ENCODE measurements at places on chromosomes 1 and 21. TPM values are rescaled to one million over a fixed set of nuclear protein-coding genes. Genes with fewer than 3 reads are reported as not detected.

CHRNB2 gene
- not detected for total RNA-seq

DNA sequence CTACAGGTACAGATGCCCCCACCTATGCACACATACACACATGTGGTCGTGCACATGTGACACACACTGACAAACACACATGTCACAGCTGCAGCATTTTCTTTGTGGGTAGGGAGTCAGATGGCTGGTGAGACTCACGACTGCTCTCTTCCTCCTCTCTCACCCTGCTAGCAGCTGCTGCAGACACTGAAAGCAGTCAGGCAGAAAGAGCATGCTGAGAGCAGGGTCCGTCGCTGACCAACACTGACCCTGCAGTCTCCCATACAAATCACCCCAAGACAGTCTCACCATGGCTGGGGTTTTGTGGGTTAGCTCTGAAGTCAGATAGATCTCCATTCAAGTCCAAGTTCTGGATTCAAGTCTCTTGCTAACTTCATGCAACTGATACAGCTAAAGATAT is 188.3 kb downstream of the ASTN1 start:
- no peak for DNase-seq

GRCh38 chr1:155912056-155912536 is 947 bp upstream of the RIT1 start:
- no peak for DNase-seq

GRCh38 chr1:234533975-234534876 is 55.2 kb upstream of the TARBP1 start:
- no peak for DNase-seq

- DNase-seq = no peak
These were observed 258.5 kb downstream of the BACH1 start for GRCh38 chr21:29557200-29557599.

DNA sequence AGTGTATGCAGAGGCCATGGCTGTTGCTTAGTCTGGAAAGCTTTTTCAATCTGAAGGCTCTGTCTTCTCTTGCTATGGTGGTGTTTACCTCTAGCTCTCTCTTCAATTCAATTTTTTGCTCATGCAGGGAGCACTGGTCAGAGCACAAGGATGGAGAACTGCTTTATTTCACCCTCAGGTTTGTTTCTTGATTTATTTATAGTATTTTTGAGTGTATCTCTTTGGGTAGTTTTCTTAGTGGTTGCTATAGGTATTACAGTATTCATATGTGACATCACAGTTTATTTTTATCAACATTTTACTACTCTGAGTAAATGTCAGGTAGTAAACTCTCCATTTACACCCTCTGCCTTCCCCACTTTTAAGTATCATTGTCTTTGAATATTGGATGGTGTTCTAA is 147.9 kb downstream of the RASAL2 start:
- DNase-seq = no peak

- no peak for DNase-seq
These were observed at the start of gene TCEA3 for GRCh38 chr1:23424293-23425192. Gene TCEA3 (minus strand): TSS chr1:23424748. CDS start chr1:23424633, 115 bp downstream.

DNA sequence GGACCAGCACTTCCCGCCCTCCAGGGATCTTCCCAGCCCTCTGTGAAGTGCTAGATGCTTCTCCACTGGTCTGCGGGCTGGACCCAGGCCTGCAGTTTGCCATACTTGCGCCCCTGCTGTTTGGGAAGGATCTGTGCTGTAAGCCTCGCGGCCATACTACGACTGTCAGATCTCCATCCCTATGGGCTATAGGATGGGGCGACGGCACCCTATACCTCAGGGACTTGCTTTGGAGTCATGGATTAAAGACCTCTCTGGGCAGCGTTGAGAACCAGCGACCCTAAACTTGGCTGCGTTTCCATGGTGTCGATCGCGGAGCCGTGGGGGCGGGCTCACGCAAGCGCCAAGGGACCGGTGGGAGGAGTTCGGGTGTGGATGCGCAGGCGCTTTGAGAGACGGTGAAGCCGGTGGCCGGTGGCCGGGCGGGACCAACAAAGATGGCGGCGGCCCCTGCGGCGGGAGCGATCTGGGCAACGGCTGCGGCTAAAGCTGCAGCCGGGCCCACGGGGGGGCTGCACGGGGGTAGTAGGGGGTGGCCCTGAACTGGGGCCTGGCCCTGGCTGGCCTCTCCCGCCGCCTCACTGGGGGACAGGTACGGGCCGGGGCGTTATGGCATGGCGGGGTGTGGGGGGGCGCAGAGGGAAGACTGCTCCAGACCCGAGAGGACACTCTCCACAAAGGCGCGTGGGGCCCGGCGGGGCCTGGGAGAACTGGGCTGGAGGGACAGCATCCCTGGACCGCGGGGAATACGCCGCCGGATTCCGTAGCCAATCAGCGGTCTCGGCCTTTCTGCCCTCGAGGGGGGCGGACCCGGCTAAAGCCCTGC is at the start of gene USP21:
USP21 (plus strand) TSS at position 414 of the 826 bp plus-strand sequence. CDS start 1,141 bp downstream, outside the sequence.
- peak; percentile 93 for DNase-seq

TSPAN2 gene
- total RNA-seq = 0.05 TPM

GRCh38 chr1:93958032-93958725 is 48.9 kb upstream of the GCLM start:
- DNase-seq = no peak
